ENCODE measurements at places on chromosomes 11 and 22.
A peak's percentile ranks its signal among the peaks of the same experiment; 100 is the strongest.

DNA sequence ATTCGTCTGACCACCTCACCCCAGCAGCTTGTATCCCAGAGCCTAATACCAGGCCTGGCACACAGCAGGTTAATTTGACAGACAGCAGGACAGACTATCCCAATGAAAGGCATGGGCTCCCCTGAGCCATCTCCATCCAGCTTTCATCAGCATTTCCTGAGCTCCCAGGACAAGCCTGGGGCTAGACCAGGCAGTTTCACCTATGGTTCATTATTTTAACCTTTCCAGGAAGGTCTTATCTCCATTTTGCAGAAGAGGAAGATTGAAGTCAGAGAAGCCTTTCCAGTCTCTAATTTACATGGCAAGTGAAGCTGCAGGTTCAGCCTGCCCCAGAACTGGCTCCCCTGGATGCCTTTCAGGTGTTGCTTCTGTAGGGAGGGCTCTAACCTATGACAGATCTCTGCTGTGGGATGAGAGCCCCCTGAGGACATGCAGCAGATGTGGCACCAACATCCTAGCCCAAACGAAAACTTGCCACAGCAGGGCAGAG lies 17.0 kb downstream of the ARRB1 start:
- DNase-seq = no peak

- DNase-seq = no peak
These were observed 76.8 kb upstream of the BDNF start for GRCh38 chr11:27777033-27777432.

DNA sequence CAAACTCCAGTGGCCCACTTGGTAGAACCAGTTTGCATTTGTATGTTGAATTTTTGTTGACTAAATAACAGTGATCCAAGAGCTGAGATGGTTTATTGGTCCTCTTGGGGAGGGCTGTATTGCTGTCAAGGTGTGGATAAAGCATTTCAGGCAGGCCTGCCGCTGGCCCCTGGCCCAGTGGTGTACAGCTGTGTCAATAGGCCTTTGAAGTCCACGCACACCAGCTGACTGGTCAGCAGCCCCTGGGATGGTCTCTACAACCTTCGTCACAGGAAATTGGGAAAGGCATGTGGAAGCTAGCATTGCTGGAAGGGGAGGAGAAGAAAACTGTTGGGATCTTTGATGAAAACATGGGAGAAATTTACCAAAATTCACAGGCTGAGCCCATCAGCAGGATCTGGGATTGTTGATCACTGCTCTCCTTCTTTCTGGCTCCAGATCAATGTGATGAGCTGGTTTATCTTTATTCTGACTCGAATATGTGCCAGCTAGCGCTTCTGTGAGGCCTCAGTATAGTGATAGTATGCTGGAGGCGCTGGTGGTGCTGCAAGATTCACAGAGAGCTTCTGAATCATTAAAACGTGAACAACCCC lies 12.5 kb upstream of the E2F8 start:
- no peak for DNase-seq

DNA sequence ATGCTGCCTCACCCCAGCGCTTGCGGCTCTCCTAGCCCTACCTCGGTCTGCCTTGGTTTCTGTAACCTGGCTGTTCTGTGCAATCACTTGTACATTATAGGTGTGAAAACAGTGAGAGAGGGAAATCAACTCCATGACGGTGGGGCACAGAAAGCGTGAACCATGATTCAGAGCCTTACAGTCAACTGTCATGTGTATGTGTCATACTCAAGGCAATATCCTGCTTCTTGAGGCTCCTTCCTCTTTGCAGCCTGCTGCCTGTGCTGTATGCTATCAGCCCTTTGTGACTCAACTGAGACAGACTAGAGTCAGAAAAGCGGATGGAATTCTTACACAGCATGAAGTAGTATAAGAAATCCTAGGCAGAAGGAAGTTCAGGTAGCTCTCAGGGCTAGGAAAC lies 2.1 kb downstream of the NRIP3 start:
- peak; percentile 9 for DNase-seq

DNA sequence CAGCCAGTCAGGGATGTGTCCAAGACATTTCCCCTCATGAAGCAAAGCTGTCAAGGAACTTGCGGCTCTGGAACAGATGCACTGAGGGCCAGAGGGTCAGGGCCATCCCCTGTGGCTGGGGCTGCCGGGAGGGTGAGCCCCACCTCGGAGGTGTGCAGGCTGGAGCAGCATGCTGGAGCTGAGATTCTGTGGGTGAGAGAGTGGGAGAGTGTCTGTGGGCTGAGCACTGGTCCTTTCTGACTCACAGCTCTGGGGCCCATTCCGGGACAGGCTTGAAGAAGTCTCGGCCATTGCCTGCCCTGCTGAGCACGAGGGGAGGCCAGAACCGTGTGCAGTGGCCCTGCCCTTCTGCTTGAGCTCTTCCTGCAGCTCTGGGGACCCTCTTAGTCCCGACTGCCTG lies 2.1 kb downstream of the OMP start:
- DNase-seq = no peak
